ENCODE measurements at places on chromosomes 5 and 9. TPM values are rescaled to one million over a fixed set of nuclear protein-coding genes. Genes with fewer than 3 reads are reported as not detected.

SOX30 gene
- total RNA-seq, result not detected

RASGEF1C gene
- 0.30 TPM for total RNA-seq

CARTPT gene
- total RNA-seq, result not detected

SHC3 gene
- total RNA-seq, result 0.10 TPM

PAIP2 gene
- 31.6 TPM for total RNA-seq

FBXO4 gene
- total RNA-seq, result 5.6 TPM

IFNA21 gene
- not detected for total RNA-seq

GRCh38 chr5:109062664-109063063 lies 315.0 kb downstream of the FER start:
- no peak for DNase-seq

DNA sequence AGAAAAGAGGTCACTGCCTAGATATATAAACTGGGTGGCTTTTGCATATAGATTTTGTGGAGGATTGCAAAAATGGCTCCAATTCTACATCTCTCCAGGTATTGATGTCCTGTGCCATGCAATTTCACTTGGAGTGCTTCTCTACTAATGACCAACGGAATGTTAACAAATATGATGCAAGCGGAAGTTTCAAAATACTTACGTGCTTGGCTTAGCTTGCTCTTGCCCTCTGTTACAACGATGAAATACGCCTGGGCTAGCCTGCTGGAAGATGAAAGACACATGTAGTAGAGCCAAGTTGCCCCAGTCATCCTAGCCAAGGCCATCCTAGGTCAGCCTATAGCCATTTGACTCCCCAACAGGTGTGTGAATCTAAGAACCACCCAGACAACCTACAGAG lies 3.6 kb upstream of the POC5 start:
- peak; percentile 67 for DNase-seq

- DNase-seq, result no peak
Measured at GRCh38 chr9:137294091-137294680, 7.9 kb downstream of the NRARP start.

DNA sequence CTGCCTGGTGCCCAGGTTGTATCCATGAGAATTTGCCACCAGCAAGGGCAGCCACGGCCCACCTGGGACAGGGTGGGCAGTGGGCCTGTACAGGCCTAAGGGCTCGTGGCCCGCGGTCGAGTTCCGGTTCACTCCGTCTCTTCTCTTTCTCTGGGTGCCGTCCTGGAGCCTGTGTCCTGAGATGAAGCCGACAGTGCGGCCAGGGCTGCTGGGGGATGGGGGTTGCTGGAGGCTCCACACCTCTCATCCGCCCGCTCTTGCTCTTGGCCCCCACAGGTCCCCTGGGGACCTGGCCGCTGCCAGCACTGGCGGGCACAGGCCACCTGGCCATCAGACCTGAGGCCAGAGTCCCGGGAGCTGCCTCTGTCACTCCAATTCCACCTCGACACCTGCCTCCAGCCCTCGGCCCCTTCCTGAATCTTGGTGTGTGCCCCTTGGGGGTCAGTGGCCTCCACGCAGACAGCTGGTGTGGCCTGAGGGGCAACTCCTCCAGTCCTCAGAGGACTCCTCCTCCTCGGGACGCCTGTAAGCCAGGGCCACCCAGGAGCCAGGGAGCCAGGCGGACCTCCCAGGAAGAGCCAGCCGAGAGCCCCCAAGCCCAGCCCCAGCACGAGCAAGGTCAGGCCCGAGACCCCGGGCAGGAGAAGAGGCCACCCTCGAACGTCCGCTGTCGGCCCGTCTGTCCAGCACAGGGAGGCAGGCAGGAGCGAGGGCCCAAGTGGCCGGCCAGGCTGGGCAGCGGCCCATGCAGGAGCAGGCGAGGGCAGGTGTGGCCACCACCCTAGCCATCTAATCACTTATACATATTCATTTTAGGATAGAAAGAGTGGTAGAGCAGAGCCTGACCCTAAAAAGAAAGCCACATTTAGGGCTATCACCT lies 5.2 kb downstream of the LRRC26 start:
- no peak for DNase-seq

DNA sequence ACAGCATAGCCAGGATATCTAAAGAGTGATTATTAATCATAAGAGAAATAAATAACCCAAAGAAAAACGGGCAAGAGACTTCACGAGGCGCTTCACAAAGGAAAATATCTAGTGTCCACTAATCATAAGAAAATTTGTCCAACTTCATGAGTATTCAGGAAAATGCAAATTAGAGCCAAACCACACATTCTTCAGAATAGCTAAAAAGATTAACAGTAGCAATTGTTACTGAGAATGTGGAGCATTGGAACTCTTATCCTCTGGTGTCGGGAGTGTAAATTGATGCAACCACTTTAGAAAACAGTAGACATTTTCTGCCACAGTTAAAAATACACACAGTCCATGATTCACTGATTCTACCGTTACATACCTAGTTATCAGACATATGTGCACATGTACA lies 145.7 kb downstream of the CWC27 start:
- DNase-seq, result no peak

DNA sequence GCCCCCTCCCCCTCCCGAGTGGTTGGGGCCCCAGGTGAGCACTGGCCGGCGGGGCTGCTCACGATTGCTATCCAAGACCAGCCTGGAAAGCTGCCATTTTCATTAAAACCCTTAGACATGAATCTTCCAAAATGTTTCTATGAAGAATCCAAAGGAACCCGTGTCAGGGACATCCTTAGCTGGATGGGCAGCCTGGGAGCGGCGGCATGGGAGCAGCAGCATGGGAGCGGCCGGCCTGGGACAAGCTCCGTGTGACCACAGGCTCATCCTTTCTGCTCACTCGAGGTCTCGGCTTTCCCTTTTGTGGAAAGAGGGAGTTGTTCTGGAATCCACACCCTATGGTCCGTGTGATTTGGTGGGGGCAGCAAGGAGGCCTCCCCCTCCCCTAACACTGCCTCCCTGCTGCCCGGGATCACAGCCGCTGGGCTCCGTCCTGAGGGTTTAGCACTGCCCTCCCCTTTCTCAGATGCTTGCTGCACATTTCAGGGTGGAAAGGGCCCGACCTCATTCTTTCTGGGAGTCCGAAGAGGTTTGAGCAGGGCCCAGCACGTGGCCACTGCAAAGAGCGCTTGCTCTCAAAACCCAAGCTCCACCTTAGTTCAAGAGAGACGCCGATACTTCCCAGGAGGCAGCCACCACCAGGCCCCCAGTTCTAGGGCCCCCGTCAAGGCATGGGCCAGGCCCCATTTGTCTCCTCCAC lies 127.7 kb downstream of the RXRA start:
- no peak for DNase-seq

GRCh38 chr5:115308815-115309214 lies 12.4 kb upstream of the CCDC112 start:
- no peak for DNase-seq

DNA sequence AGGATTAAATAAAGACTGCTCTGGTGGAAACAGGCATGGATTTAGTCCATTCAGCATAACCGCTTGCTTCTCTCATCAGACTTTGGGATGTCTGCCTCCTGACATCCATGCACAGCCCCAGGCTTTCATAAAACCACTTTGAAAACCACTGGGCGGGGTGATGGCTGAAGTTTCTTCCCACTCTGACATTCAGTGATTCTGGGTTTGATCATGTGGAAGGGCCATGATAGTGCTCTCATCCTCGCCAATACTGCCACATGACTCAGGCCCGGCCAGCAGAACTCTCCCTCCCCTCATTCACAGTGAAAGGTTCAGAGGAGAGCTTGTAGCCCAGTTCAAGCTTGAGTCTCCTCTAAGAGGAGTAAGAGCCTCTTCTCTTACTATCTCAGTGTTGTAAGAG lies 29.6 kb upstream of the GLRA1 start:
- DNase-seq, result no peak

DNA sequence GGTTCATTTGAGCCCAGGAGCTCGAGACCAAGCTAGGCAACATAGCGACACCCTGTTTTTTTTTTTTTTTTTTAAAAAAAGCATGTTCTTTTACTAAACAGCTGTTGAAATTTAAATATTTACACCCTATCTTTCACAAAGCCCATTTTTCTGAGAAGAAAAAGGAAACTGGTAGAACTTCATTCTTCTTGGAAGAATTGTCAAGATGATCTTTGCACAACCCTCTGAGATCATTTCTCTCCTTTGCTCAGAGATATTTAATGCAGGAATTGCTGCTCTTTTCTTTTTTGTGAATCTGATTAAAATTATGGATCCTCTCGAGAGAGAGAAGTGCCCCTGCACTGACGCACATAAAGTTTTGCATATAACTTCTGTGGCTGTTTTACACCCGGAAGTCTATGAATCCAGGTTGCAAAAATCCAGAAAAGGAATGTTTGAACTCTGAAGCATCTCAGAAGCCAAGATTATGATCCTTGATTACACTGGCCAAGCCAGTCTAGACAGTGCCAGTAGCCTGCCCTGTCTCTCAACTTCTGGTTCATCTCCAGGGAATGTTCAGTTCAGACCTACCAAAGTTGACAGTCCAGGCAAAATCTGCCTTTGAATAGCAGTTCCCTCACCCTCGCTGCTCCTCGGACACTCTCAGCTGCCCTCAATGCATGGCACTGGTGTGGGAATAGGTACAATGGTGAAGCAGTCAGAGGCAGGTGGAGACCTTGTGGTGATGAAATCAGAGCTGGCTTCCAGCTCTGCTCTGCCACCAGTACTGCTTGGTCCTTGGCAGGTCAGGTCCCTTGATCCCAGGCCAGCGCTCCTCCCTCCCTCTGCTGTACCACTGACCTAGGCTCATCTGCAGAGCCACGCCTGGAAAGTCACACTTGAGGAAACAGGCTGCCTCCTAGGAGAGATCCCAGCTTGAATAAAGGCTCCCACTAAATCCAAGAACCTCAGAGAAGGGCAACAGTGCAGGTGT lies 13.3 kb upstream of the SLC31A2 start:
- peak; percentile 91 for DNase-seq

DNA sequence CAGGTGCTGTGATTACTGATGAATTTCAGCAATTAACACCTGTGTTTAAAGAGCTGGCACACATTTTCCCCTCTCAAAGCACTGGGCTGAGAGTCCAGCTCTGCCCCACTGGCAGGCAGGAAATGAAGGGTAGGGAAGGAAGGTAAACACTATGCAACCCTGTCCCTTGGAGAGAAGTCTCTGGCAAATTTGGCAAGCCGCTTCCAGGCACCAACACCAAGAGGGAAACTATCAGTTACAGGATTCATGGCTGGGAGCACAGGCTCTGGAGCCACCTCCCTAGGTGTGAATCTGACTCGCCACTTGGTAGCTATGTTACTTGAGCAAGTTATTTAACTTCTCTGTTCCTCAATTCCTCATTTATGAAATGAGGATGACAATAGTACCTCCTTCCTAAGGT lies 3.3 kb downstream of the ANKS6 start:
- DNase-seq, result no peak

DNA sequence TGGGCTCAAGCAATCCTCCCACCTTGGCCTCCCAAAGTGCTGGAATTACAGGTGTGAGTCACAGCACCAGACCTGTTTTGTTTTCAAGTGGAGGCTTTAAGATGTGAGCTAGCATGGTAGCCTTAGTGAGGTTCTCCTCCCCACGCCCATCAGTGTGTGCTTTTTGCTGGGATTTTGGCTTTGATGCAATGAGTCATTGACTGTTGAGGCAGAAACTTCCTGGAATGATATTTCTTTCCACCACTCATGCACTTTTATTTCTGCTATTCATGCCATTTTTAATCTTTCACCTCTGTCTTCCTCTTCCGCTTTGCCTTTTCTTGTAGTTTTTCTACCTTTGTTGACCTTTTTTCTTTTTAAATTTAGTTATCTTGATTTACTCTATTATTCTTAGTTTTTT lies 4.2 kb upstream of the NFIL3 start:
- no peak for DNase-seq

GRCh38 chr5:177112589-177113220 lies 20.9 kb upstream of the NSD1 start:
- no peak for DNase-seq

GRCh38 chr5:175281257-175281656 lies 162.7 kb downstream of the DRD1 start:
- DNase-seq, result no peak
